ENCODE measurements at places on chromosomes 2 and 18. TPM values are rescaled to one million over a fixed set of nuclear protein-coding genes. Genes with fewer than 3 reads are reported as not detected.

MARCO gene
- total RNA-seq: 78.2 TPM

DTNA gene
- total RNA-seq: 115 TPM

C2orf80 gene
- not detected for total RNA-seq

VSNL1 gene
- not detected for total RNA-seq

LGALSL gene
- total RNA-seq: 20.5 TPM

CYRIA gene
- 23.5 TPM for total RNA-seq

All from posterior vena cava (tissue), 2 donors.